ENCODE measurements at places on chromosomes 2 and 18.

- DNase-seq, result no peak
Observed at GRCh38 chr2:188524519-188525113, 232.9 kb downstream of the GULP1 start.

DNA sequence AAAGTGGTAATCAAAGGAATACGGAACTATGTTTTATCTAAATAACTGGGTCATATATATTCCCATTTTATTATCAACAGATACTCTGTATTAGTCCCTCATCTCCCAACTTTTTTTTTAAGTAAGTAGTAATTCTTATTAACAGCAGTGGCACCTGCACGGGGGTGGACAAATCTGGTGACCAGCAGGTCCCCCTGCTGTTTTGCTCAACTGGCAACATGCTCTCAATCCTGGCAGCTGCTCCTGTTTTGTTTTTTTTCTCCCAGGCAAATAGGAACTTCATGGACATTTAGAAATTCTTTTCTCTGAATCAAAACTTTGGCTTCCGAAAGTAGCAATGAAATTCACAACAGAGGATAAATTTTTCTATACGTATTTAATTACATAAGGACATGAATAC is 193.5 kb downstream of the SS18 start:
- no peak for DNase-seq

DNA sequence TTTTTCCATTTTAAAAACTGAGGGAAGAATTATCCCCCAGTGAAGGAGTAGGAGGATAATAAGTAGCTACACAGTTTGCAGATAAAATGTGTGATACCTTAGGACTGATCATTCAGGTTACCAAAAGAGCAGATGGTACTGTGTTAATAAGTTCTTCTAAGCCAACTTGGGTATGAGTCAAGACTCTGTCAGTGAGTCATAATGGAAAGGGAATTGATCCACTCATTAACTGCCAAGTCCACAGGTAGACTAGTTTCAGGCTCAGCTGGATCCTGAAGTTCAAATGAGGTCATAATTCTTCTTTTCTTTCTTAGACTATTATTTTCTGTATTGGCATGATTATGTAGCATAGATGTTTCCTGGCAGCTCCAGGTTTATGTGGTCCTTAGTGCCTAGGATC is 142.4 kb upstream of the ALPP start:
- no peak for DNase-seq

DNA sequence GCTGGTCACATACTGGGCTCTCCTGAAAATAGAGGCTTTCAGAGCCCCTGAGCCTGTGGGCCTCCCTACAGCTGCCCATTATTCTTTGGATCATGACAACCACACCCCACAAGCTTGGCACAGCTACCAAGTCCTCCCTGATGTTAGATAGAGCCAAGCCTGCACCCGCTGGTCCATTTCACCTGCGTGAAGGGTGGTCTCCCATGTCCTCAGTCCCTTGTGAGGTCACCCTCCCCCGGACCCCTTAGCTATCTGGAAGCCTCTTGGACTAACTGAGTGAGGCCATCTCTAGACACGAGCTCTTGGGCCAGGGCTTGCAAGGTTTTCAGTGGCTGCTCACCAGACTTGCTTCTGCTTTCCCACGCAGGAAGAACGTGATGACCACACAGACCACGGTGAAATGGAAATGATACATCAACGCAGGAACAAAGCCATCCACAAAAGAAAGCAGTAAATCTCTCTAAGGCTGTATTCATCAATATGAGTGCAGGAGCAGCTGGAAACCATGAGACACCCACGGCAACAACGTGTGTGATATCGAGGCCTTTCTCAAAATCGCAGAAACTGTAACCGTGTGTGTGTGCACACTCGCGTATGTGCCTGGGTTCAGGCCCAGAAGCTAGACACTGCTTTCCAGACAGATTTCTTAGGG is 10.1 kb upstream of the MAL start:
- DNase-seq, result no peak

DNA sequence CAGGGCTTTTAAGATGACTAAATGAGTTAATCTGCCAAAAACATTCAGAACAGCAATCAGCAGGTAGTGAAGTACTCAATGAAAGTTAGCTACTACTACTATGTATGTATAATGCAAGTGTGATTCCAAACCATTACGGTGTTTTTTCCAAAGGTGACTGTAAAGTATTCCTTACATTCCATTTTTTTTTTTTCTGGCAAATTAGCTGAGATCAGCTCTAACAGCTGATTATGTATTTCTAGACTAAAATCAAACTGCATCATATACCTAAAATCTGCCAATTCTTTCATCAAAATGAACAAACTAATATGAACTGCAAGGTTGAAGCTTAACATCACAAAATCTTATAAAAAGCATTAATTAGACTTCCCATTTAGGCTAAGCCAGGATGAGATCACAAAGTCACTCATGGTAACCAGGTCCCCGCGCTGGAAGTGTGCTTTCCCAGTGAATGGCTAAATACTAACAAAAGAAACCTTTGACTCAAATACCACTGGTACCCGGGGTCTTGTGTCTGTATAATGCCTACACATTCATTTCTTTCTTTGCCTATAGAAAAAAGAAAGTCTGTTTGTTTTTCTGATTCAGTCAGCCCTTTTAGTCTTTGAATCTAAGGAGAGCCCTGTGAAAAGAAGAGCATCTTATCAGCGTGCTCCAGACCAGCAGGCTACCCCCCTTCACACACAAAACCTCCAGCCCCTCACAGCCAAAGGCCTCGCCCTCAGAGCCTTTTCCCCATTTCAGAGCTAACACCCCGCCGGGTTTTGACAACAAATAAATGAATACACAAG is 88.3 kb downstream of the RBMS1 start:
- no peak for DNase-seq

- no peak for DNase-seq
Observed at GRCh38 chr2:201396595-201396994, 39.5 kb upstream of the FLACC1 start.

DNA sequence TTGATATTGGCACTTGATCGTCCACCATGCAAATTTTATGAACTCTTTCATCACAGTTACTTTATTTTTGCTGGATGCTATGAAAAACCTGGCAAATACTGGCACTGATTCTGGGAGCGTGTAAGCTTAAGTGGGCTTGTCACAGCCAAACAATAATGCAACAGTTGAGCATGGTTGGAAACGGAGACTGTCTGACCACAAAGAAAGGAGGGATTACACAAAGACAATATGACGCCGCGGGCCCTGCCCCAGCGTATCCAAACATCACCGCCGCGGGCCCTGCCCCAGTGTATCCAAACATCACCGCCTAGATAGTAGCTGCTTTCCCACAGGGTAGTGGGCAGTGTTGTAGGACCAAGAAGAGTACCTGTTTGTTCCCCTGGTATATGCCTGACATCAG is 135.9 kb downstream of the PRPF40A start:
- DNase-seq, result no peak

- no peak for DNase-seq
Observed at GRCh38 chr2:240387669-240388358, 47.6 kb upstream of the GPC1 start.

- no peak for DNase-seq
Observed at GRCh38 chr2:170679607-170680079, 35.5 kb upstream of the SP5 start.

- DNase-seq, result no peak
Observed at GRCh38 chr2:74552914-74553811, 579 bp downstream of the LOXL3 start.

- no peak for DNase-seq
Observed at GRCh38 chr2:64644458-64645382, 9.0 kb downstream of the SERTAD2 start.

GRCh38 chr2:230901006-230901405 is 24.0 kb downstream of the GPR55 start:
- no peak for DNase-seq

DNA sequence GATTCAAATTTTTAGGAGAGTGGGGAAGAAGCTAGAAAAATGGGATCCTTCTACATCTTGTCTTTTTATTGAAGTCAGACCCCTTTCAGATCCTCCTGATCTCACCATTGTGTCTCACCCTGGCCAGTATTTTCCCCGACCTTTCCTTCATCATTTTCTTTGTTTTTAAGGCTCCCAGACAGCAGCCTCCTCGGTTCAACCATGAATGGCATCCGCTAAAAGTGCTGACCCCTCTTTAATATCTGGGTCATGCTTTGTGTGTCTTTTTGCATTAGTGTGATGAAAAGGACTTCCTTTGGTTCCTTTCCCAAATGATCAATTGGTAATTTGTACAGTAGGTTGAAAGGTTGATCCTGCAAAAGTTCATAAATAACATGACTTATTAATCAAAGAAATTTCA is 26.7 kb upstream of the THOC1 start:
- DNase-seq, result no peak

DNA sequence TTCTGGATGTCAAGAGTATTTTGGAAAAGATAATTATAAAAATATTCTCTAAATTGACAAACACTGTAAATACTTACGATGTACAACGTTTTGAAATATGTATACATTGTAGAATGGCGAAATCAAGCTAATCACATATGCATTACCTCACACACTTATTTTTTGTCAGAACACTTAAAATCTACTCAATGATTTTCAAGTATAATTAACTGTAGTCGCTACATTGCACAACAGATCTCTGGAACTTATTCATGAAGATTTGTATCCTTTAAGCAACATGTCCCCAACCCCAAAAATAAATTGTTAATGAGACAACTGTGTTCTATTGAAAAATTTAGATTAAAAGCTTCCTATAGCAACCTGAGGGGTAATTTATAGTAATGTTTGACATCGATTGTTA is 59.8 kb downstream of the C2orf74 start:
- DNase-seq, result no peak

DNA sequence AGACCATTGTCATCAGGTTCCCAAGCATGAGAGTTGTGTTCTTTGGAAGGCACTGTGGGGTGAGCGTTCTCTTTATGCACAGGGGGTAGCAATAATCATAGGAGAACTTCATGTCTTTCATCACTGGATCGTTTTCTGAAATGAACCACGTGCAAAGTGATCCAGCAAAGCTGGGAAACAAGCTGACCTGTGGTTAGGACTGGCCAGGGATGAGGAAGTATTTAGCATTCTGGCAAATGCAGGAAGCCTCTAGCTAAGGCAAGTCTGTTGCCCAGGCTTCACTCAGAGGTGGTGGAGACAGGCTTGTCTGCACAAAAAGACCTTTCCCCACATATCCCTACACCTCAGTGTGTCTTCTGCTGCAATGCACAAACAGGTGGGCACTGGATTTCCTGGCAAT is 58.6 kb downstream of the MMADHC start:
- DNase-seq, result no peak

DNA sequence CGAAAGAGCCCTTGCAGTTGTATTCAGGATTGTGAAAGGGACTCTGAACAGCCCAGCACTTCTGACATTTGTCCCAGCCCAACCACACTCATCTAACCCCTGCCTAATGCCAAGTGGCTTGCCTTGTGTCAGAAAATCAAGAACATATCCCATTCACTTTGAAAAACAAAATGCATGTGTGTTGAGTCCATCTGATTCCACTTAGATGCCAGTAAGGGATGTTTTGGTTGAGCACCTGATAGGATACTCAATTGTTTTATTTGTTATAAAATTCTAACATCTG is 776.8 kb downstream of the BCL11A start:
- no peak for DNase-seq

DNA sequence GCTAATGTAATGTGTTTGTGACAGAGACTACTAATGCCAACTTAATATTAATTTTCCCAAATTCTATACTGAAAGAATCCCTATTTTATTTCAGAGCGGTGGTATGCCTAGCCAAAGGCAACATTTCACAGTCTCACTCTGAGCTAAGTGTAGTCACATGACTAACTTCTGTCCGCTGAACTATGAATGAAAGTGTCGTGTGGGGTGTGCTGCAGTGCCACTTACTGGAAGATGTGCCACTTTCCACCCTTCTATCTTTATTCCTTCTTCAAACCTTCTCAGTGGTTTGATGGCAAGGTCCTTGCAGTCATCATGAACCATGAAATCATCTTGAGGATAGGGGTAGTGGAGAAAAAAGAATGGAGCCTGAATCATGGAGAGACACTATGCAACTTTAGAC is 47.3 kb upstream of the C1D start:
- DNase-seq, result no peak

DNA sequence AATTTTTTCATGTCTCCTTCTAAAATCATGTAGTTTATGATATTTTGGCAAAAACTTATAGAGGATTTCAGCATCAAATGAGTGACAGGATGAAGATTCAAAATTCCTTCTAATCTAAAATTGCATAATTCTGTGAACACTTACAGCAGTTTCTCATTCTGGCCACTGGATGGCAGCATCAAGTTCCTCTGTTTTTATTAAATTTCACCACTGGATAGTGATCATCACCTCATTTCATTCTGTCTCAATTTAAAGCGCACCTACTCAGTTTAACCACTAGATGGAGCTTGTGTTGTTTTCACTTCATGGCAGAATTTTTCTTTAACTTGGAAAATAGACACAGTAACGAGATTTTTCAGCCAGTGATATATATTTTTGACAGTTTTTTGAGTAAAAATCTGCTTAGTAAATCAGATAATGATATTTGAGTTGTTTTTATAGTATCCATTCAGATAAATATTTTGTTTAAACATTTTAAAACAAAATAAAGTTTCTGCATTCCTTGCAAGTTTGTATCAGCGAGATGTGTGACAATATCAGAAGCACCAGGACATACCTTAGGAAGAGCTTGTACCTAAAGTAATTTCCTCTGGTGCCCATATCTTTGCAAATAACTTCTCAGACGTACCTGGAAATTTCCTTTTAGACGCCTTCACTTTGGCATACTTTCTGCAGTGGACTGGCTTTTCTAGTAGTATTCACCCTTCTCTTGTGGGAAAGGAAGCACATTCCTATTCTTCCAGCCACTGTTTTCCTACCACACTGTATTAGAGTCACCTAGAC is 94.7 kb upstream of the ARHGAP15 start:
- peak; percentile 22 for DNase-seq
